ENCODE measurements at places on chromosomes 12 and 14.

DNA sequence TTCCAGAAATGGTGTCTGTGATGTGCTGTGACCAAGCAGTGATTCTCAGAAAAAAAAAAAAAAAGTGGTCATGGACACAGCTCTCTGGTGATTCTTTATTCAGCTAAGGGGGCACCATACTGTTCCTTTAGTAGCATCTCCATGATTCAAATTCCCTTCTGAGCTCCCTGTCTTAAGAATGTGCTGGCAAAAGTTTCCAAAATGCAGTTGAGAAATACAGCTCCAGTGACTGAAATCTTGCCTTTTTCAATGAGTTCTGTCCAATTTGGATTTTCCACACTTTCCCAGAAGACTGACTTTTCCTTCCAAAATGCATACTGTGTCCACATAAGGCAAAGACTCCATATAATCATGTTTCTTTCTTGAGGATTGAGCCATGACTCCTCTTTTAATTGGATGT is 24.3 kb upstream of the CPM start:
- DNase-seq = no peak
- no peaks in the 10 kb centered on the region for H3K36me3 ChIP-seq
- no peaks in the 10 kb centered on the region for H3K27me3 ChIP-seq
- no peak overlapping the region for H3K27ac ChIP-seq

DNA sequence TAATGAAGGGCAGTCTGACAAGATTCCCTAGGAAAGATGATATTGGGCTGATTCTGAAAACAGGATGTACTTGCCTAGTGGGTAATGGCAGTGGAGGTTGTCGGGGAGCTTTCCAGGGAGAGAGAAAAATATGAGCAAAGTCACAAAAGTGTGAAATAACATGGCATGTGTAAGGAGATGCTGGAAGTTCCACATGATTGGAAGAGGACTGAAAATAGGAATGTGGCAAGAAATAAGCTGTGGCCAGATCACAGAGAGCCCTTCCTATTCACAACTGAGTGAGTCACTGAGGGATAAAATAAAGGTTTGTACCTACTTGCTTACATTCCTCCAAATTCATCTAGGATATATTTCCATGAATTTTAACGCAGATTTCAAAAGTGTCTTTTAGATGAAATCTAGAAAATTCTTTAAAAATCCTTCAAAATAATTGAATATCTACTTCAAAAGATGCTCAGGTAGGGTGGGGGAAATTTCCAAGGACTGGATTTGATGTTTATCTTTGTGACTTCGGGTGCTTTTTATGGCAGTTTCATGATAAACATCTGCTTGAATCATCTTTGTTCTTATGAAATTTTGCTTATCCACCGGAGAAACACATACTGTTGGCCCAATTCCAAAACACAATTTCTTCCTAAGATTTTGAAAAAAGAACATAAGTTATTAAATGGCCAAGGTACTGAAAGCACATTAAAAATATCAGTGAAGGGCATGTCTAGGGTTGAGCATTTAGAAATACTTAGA is 36.3 kb upstream of the SLC2A13 start:
- H3K27me3 ChIP-seq = no peaks in the 10 kb centered on the region
- no peaks in the 10 kb centered on the region for H3K4me1 ChIP-seq

- peaks cover 19% of the 10 kb centered on the region for H3K27me3 ChIP-seq
- H3K27ac ChIP-seq = no peak overlapping the region
- no peak overlapping the region for H3K4me3 ChIP-seq
- DNase-seq = no peak
- peaks cover 12% of the 10 kb centered on the region for H3K4me1 ChIP-seq
- no peaks in the 10 kb centered on the region for H3K36me3 ChIP-seq
Measured at GRCh38 chr12:29149691-29150281, 708 bp downstream of the FAR2 start.

GRCh38 chr14:106657460-106657859 is 1131.1 kb downstream of the TMEM121 start:
- H3K27me3 ChIP-seq = peaks cover 3% of the 10 kb centered on the region
- no peak overlapping the region for H3K27ac ChIP-seq
- peak; percentile 59 for DNase-seq
- H3K4me3 ChIP-seq = peak overlapping the region; percentile 11

DNA sequence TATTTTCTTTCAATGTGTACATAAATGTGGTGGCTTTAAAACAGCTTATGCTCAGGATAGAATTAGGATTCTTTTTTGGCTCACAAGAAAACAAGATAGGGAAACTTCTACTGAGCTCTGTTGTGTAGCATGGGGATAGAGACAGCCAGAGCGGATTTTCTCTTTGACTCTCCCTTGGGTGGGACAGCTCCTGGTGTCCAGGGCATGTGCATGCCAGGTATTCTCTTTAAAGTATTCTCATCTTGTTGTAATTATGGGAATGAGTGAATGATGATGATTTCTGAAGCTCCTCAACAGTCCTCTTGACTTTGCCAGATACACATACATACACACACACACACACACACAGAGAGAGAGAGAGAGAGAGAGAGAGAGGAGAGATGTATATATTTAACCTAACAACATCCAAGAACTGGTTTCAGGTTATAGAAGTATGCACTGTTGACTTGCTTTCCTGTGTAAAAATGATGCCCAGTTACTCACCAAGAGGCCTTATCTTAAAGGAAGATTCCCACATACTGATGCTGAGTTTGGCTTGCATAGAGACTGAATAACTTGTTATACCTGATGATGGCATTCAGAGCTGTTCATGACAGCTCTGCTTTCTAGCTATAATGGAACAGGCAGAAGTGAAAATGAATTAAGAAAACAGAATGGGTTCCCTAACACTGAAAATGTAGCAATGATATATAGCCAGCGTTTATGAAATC is 387.5 kb downstream of the EGLN3 start:
- H3K27me3 ChIP-seq = no peaks in the 10 kb centered on the region
- H3K4me1 ChIP-seq = no peaks in the 10 kb centered on the region
- H3K27ac ChIP-seq = no peak overlapping the region
- no peak overlapping the region for H3K4me3 ChIP-seq
- no peaks in the 10 kb centered on the region for H3K36me3 ChIP-seq

DNA sequence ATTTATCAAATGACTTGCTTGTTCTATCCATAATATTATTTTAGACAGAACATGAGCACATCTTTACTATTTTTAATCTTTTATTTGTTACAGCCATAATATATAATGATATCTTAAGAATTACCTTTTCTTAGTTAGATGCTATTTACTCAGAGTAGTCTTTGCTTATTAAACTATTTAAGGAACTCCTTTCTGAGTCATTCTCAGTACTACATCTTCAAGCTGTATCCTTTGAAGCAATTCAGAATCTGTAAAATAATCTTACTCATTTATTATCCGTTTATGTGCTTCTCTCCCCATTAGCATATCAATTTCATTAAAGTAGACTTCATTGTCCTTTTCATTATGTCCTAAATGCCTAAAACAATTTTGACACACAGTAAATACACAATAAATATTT is 240.4 kb upstream of the FAR2 start:
- H3K27ac ChIP-seq = no peak overlapping the region
- H3K4me3 ChIP-seq = no peak overlapping the region
- no peaks in the 10 kb centered on the region for H3K4me1 ChIP-seq

- H3K4me1 ChIP-seq = peaks cover 4% of the 10 kb centered on the region
- no peak for DNase-seq
- H3K27me3 ChIP-seq = peaks cover 2% of the 10 kb centered on the region
- H3K27ac ChIP-seq = peak overlapping the region; percentile 0
- H3K4me3 ChIP-seq = no peak overlapping the region
- no peaks in the 10 kb centered on the region for H3K36me3 ChIP-seq
Measured at GRCh38 chr14:32007755-32008362, 69.2 kb upstream of the ARHGAP5 start.

- no peak overlapping the region for H3K27ac ChIP-seq
- no peak overlapping the region for H3K4me3 ChIP-seq
Measured at GRCh38 chr12:49792181-49792970, 35.8 kb downstream of the NCKAP5L start.

- no peak for DNase-seq
- H3K27ac ChIP-seq = no peak overlapping the region
- H3K4me3 ChIP-seq = no peak overlapping the region
- H3K36me3 ChIP-seq = no peaks in the 10 kb centered on the region
- H3K4me1 ChIP-seq = peaks cover 13% of the 10 kb centered on the region
Measured at GRCh38 chr12:66232263-66232662, 43.2 kb downstream of the IRAK3 start.

GRCh38 chr14:83975841-83976770 is 1553.8 kb upstream of the FLRT2 start:
- no peaks in the 10 kb centered on the region for H3K27me3 ChIP-seq
- no peak overlapping the region for H3K27ac ChIP-seq
- no peaks in the 10 kb centered on the region for H3K36me3 ChIP-seq
- DNase-seq = no peak

DNA sequence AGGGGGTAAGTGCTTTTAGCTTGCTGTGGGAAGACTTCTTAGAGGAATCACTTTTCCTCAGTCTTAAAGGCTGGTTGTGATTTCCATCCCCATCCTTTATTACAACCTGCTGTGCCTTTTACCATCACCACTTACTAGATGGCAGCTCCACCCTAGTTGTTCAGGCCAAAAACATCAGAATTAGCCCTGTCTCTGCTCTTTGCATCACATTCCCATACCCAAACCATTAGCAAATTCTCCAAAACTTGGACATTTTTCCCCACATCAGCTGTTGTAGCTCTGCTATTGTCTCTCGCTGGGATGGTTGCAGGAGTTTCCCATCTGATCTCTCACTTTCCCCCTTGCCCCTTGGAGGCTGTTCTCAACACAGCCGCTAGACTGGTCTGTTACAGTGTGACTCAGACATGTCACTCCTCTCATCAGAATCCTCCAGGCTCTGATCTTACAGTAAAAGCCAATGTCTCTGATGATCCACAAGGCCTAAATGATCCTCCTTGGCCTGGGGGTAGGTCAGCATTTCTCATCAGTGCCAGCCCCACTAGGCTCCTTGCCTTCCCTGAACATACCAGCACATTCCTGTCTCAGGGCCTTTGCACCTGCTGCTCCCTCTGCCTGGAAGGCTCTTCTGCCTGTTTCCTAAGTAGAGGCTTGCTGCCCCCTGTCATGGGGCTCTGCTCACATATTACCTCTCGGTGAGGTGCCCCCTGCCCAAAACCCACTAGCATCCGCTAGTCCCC is 102.5 kb downstream of the BEGAIN start:
- peaks cover 7% of the 10 kb centered on the region for H3K4me1 ChIP-seq
- H3K27me3 ChIP-seq = no peaks in the 10 kb centered on the region
- H3K36me3 ChIP-seq = peaks cover 19% of the 10 kb centered on the region
- no peak for DNase-seq

GRCh38 chr12:110109037-110109836 is 14.9 kb upstream of the IFT81 start:
- DNase-seq = no peak
- H3K4me3 ChIP-seq = no peak overlapping the region
- peaks cover 3% of the 10 kb centered on the region for H3K27me3 ChIP-seq
- H3K4me1 ChIP-seq = peaks cover 8% of the 10 kb centered on the region

DNA sequence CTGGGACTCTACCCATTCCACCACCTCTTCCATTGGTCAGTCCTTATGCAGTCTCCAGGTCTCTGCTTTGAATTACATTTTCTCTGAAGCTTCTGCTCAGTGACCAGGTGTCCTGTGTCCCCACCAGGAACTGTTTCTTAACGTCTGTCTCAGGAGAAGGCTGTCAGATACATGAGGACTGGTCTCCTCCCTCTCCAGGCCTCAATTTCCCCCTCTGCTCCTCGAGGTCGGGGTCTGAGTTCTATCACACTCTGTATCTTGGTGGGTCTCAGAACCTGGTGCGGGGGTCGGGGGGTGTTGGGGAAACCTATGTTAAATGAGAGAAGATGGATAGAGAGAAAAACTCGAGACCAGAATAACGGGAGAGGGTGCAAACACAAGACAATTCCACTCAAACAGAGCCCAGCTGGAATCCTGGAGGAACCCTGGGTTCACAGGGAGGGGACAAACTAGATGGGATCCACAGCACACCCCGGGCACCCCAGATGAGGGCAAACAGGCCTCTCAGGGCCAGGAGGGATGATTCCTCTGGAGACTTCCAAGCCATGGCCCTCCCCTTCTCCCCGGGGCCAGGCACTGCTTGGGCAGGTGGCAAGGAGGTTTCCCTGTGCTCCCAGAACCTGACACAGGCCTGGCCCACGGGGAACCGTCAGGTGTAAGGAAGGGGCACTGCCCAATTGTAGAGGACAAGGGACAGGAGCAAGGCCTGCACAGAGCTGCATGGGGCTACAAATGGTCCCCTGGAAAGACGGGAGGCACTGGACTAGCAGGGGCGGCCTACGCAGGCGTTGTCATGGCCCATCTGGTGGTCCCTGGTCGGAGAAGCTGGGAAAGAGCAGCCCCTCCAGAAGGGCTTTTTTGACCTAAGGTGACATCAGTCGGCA is 313.2 kb upstream of the DIO3 start:
- H3K36me3 ChIP-seq = no peaks in the 10 kb centered on the region
- no peak overlapping the region for H3K4me3 ChIP-seq
- H3K4me1 ChIP-seq = no peaks in the 10 kb centered on the region
- DNase-seq = no peak

DNA sequence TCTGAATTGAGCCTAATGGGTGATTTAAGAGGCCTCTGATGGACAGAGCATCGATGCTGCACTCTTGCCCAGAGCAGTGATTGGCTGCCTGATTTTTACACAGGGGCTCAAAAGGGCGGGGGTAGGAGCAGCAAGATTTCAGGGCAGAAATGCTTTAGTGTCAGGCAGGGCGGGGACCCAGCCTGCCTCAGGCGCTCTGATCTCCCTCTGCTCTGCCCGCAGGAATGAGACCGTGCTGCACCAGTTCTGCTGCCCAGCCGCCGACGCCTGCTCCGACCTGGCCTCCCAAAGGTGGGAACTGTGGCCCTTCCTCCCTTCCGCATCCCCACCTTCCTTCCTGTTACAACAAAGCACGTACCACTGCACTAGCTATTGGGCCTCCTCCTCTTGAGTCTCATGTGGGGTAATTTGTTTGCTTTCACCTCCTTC is 32.4 kb downstream of the IQSEC3 start:
- no peak overlapping the region for H3K27ac ChIP-seq
- H3K27me3 ChIP-seq = peaks cover 19% of the 10 kb centered on the region
- H3K4me1 ChIP-seq = peaks cover 3% of the 10 kb centered on the region

GRCh38 chr12:124277394-124278241 is 17.3 kb upstream of the RFLNA start:
- peaks cover 4% of the 10 kb centered on the region for H3K4me1 ChIP-seq
- H3K36me3 ChIP-seq = no peaks in the 10 kb centered on the region
- H3K27ac ChIP-seq = no peak overlapping the region
- no peak for DNase-seq

GRCh38 chr12:125194163-125194773 is 129.0 kb downstream of the AACS start:
- DNase-seq = no peak
- H3K27ac ChIP-seq = no peak overlapping the region
- peaks cover 34% of the 10 kb centered on the region for H3K27me3 ChIP-seq
- no peaks in the 10 kb centered on the region for H3K36me3 ChIP-seq

GRCh38 chr12:89928467-89928866 is 219.8 kb upstream of the ATP2B1 start:
- DNase-seq = no peak
- H3K27me3 ChIP-seq = no peaks in the 10 kb centered on the region
- H3K4me3 ChIP-seq = peak overlapping the region; percentile 58
- peaks cover 16% of the 10 kb centered on the region for H3K4me1 ChIP-seq
- H3K27ac ChIP-seq = peak overlapping the region; percentile 95

DNA sequence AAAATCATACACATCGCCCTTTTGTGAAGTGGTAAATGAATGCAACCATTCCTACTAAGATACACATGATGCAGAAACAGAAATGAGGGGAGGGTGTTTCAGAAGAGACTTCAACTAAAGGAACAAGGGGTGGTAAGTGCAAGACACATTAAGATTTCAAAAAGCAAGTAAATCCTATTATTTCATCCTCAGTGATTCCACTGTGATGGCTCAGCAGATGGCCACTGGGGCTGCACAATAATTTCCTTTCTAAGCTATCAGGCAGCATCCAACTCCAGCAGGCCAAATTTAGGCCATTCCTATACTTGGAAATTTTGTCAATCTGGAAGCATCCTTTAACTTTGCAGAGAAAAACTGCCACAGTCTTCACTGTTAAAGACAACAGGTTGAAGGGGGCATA is 272.4 kb downstream of the NELL2 start:
- H3K27me3 ChIP-seq = peaks cover 3% of the 10 kb centered on the region

All from memory B cell (primary cell).